ENCODE measurements at places on chromosomes 4 and X. TPM values are rescaled to one million over a fixed set of nuclear protein-coding genes. Genes with fewer than 3 reads are reported as not detected.

KIAA1210 gene
- not detected for polyA plus RNA-seq

GRCh38 chrX:68829582-68830418 is 979 bp downstream of the EFNB1 start:
- DNase-seq = no peak

DNA sequence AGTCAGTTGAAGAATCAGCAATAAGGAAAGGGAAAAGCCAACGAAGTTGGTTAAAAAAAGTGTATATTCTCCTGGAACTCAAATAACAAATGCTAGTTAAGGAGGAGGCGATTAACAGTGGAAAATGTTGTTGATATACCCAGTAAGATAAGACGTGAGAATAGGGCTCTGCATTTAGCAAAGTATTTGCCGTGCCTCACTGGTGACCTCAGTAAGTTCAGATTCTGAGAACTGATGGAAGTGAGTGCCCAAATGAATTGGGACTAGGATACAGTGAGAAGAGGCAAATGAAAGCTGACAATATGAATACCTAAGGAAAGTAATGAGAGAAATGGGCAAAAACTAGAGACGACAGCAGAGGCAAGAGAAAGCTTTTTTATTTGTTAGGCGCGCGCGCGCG is 3.5 kb downstream of the TECRL start:
- DNase-seq = no peak

DNA sequence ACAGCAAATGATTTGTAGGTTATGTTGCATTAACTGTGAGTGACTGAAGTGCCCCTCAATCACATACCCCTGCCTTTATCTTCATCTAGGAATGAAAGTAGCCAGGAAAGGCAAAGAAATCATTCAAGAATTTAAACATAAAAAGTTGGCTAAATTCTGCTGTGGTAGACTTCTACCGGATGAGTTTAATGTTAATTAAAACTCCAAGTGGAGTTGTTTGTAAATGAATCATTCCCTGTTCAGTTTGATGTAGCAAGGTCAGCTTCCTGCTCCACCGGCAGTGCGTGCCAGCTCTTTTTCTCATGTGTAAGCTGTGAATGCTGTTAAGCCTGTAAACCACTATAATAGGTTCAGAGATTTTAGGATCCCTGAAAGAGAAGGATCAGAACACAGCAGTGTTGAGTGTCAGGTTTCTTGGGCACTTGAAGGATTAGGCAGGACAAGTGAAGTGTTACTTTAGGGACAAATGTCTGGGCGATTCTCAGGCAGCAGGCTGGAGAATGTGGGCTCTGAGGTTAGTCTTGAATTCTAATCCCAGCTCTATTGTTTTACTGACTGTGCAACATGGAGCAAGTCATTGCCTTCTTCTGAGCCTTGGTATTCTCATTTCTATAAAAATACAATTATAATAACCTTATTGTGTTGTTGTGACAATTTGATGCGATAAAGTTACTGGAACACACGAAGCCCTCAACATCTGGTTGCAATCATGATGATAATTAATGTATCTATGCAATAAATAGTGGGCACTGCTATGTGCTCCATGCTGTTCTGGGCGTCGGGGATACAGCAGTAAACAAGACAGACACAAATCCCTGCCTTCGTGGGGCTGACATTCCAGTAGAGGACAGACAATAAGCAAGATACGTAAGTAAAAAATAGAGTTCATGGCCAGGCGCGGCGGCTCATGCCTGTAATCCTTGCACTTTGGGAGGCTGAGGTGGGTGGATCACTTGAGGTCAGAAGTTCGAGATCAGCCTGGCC is 112.0 kb downstream of the SHROOM3 start:
- DNase-seq = no peak

DNA sequence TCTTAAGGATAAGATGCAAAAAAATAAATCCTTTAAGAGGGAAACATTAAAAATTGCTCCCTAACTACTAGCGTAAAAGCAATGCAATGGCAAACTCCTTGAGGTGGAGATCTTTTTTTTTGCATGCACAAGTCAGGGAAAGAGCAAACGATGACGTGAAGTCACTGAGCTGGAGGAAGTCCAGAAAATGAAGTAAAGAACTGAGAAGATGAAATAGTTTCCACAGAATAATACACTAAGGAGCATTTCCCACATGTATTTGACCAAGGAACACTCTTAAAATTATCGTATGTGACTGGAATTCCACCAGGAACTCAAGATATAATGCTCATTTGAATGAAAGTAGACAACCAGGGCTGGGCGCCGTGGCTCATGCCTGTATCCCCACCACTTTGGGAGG is 21.0 kb upstream of the DOCK11 start:
- no peak for DNase-seq

GRCh38 chr4:134906404-134907023 is 704.9 kb upstream of the PABPC4L start:
- DNase-seq = no peak

Data from pancreas (tissue), 10 donors.